ENCODE measurements at places on chromosomes 4 and X.

DNA sequence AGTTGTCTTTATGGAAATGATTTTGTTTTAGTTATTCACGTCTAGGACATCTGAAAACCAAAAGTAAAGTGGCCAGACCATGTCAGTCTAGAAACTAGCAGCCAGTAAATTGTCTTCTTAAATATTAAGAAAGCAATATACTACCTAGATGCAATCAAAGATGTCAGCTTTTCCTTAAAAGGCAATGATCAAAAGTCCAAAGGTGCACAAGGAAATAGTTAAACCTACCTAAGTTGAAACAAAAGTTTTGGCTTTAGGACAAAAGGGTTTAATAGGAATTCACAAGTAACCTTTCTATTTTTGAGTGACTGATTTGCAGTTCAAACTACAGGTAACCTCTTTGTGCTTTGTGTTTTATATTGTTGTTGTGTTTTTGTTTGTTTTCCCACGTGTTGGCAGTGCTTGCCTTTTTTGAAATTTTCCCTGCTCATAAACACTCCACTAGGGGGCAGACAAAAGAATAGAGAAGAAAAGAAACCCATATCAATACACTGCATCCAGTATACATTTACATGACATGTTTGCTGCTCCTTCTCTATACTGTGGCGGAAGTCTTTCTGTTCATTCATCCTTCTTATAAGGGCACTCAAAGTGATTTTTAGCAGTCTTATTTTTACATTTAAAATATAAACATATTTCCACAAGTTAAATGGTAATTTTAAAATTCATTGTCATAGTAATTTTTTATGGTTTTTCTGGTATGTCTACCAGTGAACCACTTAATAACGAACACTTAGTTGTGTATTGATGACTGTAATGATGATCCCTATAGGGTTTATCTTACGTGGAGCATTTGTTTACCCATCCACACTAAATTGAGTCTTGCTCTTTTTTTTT, 62.7 kb downstream of the GAB1 start:
- no peak for DNase-seq

DNA sequence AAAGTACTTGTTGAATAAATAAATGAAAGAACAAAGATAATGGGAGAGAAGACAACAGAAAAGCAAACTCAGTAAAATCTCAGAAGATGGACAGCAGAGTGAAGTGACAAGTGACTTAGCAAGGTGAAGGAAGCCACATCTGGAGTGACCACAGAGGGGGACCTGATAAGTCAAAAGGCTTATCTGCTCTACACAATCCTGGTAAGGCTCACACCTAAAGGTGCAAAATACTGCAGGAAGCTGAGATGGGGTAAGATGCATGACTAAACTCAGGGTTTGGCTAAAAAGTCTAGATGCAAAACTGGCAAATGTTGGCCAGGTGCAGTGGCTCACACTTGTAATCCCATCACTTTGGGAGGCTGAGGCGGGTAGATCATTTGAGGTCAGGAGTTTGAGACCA, 22.2 kb downstream of the TRMT2B start:
- DNase-seq = no peak

DNA sequence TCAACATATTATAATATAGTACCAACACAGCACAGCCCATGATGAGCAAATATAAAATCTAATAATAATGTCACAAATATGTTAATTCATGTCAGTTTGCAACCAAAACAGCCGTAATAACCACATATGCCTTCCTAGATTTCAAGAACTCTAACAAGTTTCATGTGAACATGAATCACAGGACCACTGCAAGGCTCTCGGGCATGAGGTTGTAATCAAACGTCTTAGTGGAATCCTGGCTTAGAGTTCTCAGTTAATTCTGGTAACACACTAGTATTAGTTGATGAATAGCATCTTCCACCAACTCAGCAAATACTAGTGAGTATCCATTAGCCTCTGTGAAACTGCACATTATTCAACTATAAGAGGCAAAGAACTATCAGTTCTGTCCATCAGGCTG, 379.3 kb upstream of the TENM3 start:
- DNase-seq = no peak

GRCh38 chrX:53255738-53256191, 25.6 kb downstream of the IQSEC2 start:
- DNase-seq = no peak

DNA sequence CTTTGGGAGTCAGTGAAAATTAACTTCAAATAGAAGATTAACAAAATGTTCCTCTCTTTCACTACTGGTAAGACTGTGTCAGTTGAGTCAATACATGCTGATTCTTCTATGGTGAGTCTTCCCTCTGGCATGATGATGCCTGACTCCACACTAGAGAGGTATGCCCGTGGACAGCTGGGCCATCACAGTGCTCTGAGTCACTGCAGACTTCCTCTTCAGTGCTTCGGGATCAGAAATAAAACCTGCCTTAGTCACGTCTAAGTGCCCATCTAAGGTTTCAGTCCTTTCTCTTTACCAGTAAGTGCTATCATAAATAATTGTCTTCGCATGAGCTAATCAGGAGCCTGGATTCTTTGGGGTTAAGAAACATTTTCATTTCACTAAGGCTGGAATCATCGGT, 1.6 kb upstream of the ASB5 start:
- no peak for DNase-seq

GRCh38 chrX:136529795-136530194, 2.2 kb upstream of the VGLL1 start:
- DNase-seq = no peak

DNA sequence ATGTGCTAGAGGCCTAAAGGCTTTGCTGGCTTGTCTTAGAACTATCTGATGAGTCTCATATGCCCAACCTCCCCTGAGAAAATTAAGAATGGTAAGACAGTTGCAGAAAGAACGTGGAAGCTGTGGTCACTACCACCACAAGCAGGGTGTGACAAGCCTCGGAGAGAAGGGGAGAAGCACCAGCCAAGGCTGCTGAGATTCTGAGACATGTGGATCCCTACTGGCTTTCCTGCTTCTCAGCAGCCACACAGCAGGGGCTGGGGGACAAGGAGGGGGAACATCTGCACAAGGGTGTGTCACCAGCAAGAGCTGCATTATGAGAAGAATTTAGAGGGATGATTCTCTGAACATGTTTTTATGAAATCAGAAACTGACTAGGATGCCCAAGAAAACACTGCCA, 19.4 kb downstream of the TAPT1 start:
- DNase-seq = no peak

GRCh38 chr4:687971-688853, 739 bp downstream of the SLC49A3 start:
- no peak for DNase-seq

DNA sequence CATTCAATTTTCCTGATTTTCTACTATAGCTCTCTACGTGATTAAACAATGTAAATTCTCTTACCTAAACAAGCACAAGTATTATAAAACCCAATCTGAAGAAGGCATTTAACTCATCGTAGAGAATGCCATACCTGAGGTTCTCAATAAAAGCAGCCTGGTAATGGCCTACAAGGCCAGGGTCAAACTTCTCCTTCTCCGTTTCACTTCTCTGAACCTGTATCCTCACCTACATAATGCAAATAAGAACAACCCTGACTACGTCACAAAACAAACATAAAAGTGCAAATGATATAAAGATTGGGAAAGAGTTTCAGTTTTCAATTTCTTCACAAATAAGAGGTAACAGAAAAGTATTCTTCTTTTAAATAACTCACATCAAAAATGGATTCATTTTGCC, 55.6 kb upstream of the STS start:
- DNase-seq = no peak

- no peak for DNase-seq
These were observed 766.9 kb upstream of the IGFBP7 start for GRCh38 chr4:57877047-57877458.

- no peak for DNase-seq
These were observed 231.3 kb downstream of the SHOX start for GRCh38 chrX:861921-862320.

DNA sequence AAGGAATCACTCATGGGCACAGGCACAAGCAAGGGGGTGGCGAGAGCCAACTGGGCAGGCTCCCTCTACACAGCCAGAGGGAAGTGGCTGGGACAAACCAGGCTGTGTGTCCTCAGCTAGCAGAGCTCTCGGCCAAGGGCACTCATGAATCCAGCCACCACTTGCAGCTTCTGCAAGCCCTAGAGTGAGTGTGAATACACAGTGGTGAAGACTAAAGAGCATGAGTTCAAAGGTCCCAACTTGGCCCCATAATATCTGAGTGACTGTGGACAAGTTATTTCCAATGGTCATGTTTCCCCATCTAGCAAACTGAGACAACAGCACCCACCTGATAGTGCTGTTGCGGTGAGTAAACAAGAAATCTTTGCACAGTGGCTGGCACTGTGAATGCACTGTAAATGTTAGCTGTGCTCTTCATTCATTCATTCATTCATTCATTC, 51.7 kb downstream of the ADGRG2 start:
- no peak for DNase-seq

GRCh38 chr4:73851293-73851692, 1.8 kb upstream of the PF4V1 start:
- no peak for DNase-seq

GRCh38 chrX:10178866-10179463, 22.2 kb downstream of the CLCN4 start:
- DNase-seq = no peak

DNA sequence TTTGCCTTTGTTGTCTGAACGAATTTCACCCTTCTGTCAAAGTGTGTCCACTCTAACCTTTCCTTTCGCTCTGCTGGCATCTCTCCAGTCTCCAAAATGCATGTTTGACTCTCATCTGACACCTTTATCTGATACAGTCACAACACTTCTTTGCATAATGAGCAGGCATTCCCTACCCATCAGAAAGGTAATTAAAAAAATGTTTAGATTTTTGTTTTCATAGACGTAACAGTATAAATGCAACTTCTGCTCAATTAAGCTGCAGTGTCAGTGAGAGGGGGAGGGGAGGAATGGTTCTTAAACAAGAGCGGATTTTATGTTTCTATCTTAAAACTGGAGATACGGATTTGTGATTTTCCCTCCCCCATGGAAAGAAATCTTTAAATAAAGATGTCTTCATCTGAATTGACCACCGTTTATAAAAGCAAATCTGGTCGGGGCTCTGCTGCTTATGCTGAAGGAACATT, 70.2 kb downstream of the CXXC4 start:
- no peak for DNase-seq

DNA sequence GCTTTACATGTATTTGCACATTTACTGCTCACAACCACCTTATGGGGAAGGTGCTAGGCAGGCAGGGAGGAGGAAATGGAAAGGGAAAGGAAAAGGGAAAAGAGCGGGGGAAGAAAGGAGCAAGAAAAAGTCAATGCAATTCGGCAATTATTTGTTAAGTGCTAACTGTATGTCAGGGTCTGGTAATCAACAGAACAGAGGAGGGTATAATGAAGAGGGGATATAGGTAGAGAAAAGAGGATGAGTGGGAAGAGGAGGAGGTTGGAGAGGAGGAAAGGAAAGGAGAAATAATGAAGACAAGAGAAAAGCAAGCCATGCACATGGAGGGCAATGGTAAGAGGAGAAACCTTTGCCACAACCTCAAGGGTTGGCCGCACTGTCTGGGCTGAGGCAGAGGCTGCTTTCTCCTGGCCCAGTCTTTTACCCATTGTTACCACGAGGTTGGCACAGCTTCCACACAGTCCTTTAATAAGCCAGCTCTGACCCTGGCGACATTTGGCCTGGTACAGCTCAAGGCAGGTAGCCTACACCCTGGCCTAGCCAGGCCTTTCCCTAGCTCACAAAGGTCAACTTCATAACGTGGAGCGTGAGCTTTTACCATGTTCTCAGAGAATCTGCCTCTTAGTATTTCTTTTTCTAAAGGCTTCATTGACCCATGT, 836 bp downstream of the BTK start:
- DNase-seq = no peak

DNA sequence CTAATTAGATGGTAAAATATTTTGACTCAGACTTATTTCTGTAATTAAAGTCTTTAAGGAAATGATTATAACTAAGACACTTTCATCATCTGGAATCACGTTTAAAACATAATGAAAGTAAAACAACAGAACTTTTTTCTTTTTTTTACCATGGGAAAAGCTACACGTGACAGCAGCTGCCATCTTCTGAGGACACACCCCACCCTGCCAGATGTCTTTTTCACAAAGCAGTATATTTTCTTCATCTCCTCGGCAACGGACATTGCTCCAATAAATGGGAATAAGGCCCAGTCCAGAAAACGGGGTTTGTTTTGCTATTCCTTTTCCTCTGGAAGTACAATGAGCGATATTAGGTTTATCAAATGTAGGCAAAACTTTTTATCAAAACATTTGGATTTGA, 17.5 kb downstream of the PRSS12 start:
- no peak for DNase-seq

GRCh38 chr4:6467600-6467999, 4.8 kb downstream of the PPP2R2C start:
- no peak for DNase-seq

- no peak for DNase-seq
These were observed 58.4 kb downstream of the AMELX start for GRCh38 chrX:11351375-11352295.

DNA sequence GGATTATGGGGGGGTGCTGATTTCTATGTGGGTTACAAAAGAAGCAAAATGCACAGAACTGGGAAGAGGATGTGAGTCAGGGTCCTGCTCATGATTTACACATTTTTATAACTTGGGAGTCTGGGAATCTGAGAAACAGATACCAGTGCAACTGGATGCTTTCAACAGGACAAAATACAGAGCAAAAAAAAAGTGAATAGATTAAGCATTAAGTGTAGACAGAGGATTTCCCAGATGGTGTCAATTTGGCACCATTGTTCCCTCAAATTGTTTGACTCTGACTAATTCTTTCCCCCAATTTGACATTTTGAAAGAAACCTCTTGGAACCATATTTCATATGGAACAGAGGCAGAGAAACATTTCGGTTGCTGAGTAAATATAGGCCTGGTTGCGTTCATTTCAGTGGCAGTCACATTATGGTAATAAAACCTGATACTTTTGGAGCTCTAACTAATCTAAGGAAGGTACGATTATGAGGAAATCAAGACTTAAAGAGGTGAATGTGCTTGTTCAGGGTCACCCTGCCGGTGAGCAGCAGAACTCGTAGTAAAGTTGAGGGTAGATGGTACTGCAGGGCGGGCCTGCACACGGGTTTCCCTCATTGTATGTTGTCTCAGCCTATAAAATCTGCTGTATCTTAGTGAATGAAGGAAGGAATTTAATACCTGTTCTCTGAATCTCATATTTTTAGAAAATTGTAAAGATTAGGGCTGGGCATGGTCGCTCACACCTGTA, 18.7 kb upstream of the CDKL5 start:
- DNase-seq = no peak

- DNase-seq = no peak
These were observed 279.7 kb upstream of the SLC7A11 start for GRCh38 chr4:138521809-138522208.

All from stimulated activated CD8-positive, alpha-beta memory T cell treated with anti-CD3 and anti-CD28 coated beads, Interleukin-7, amount 100 ng/mL, for 1 hour (primary cell).